Esophagus squamous epithelium (tissue), 5 donors: ENCODE measurements at places on chromosomes 12 and 14.

- no peak for DNase-seq
These were observed 3.8 kb downstream of the USP15 start for GRCh38 chr12:62263966-62264365.

DNA sequence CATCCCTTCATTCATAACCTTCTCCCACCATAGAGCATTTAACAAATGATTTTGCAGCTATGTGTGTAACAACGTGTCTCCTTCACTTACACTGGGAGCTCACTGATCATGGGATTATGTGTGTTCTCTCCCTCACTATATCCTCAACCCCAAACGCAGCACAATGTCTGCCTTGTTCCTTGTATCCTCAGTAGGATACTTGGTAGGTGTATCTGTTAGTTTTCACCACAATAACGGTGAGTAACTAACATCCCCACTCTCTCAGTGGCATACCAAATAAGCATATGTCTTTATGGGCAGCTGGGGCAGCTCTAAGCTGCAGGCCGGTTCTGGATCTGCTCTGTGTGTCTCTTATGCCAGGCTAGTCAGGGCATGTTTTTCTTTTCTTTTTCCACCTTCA, 166.7 kb upstream of the PWP1 start:
- DNase-seq: no peak

DNA sequence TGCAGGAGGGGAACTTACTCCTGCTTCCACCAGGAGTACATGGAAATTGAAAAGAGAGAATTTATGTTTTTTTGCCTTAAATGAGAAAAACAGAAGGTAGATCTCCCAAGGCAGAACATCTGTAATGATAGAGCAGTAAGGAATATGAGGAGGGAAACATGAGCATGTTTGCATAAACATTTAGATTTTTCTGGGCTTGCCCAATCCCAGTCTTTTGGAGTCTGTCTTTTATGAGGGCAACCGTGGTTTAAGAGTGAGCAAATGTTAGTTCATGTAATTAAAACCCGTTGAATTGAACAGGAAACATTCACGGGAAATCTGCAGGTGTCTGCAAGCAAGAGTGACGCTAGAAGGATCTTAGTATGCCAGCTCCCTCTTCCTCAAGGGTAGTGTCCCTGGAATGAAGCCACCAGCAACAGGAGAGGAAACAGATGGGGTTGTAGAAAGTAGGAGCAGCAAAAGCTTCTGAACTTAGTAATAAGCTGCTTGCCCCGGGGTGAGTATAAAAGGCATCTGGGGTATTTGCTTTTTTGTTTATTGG, 79.3 kb downstream of the ARF6 start:
- DNase-seq: no peak

DNA sequence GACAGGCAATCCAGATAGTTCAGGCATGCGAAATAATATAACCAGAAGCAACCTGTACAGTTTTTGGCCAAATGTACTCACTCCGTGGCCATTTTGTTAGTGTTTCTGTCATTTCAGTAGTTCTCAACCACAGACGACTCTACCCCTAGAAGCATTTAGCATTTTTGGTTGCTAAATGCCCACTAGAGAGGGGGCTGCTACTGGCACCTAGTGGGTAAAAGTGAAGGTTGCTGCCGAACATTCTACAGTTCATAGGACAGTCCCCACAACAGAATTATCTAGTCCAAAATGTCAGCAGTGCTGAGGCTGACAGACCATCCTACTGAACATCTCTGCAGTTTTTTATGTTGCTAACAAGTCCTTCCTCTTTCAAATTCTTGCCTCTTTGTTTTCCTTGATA, 107.4 kb downstream of the TSHR start:
- no peak for DNase-seq

DNA sequence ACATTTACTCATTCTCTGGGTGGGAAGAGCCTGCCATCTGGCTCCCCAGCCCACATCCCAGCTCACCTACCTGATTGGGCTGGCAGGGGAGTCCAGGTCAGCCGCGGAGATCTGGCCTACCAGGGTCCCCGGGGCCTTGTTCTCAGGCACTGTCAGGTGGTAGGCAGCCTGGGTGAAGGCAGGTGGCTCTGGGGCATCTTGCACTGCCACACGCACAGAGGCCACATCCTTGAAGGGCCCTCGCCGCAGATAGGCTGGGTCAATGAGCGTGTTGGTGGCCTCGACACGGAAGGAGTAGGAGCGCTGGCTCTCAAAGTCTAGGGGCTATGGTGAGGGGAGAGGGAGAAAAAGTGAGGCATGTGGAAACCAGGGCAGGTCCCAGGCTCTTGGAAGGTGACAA, 3.9 kb downstream of the CDH24 start:
- no peak for DNase-seq

DNA sequence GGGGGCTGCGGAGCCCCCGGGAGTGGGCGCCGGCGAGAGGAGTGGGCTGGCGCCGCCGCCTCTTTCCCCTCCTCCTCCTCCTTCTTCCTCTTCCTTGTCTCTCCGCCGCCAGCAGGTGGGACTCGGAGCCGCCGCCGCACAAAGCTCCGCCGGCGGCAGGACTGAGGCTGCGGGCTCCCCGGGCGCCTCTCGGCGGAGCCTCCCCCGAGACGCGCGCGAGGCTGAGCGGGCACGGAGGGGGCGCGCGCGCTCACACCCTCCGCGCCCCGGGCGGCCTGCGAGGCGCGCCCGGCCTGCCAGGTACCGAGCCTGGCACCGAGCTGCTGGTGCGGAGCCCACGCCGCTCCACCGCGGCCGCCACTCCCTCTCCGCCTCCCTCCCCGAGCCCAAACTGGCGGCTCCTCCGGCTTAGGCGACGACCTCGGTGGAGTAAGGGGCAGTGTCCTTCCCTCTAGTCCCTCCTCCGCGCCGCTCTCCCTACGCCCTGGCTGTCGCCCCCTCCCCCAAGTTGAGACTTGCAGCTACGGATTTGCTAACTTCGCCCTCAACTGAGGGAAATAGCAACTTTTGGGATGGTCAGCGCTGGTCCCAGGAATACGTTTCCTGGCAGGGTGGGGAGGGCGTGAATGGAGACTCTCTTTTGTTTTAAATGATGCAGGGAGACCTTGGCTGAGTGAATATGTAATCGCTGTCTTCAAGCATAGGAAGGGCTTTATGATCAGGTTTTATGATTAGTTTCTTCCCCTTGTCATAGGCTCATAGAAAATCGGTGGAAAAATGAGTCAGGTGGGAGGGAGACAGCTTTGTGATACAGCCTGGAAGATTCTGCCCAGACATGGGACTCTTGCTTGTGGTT, 199.5 kb upstream of the CAND1 start:
- no peak for DNase-seq

DNA sequence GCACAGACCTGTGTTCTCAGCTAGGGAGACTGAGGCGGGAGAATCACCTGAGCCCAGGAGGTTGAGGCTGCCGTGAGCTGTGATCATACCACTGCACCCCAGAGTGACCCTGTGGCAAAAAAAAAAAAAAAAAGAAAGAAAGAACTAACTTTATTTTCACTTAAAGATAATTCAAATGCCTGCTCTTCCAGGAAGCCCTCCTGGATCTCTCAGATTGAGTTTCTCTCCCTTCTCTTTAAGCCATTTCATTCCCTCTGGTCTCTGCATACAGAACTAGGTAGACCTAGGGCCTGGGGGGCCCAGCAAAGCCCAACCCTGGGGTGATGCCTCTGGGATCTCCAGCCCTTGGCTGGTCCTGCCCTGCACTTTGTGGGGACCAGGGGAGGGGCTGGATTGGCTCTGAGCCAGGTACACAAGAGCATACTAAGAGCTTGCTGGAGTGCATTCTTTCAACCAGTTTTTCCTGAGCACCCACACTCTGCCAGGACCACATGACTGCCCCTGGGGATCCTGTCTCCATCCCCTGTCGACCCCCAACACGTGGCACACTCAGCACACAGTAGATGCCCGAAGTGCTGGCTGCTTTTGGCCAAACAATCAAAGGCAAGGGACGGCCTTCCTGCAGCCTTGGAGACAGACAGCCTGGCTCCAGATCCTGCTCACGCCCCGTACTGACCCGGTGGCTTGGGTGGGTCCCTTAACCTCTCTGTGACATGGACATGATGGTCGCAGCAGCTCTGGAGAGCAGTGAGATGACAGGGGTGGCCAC, 52.7 kb downstream of the CYP46A1 start:
- no peak for DNase-seq

GRCh38 chr14:65359503-65359902, 53.0 kb upstream of the FUT8 start:
- no peak for DNase-seq

DNA sequence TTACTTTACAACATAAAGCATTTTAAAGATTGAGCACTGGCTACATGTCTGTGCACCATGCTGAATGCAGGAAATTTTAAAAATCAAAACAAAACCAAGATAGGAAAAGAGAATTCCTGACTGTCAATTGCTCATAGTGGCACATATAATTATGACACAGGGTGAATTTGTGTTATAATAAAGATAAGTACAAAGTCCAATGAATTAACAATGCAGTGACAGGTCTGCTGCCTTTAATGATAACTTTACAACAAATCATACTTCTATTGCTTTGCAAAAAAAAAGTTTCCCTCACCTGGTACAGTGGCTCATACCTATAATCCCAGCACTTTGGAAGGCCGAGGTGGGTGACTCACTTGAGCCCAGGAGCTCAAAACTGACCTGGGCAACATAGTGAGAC, 93.8 kb upstream of the OSBPL8 start:
- no peak for DNase-seq

GRCh38 chr12:52543985-52544883, 8.7 kb downstream of the KRT71 start:
- DNase-seq: no peak

DNA sequence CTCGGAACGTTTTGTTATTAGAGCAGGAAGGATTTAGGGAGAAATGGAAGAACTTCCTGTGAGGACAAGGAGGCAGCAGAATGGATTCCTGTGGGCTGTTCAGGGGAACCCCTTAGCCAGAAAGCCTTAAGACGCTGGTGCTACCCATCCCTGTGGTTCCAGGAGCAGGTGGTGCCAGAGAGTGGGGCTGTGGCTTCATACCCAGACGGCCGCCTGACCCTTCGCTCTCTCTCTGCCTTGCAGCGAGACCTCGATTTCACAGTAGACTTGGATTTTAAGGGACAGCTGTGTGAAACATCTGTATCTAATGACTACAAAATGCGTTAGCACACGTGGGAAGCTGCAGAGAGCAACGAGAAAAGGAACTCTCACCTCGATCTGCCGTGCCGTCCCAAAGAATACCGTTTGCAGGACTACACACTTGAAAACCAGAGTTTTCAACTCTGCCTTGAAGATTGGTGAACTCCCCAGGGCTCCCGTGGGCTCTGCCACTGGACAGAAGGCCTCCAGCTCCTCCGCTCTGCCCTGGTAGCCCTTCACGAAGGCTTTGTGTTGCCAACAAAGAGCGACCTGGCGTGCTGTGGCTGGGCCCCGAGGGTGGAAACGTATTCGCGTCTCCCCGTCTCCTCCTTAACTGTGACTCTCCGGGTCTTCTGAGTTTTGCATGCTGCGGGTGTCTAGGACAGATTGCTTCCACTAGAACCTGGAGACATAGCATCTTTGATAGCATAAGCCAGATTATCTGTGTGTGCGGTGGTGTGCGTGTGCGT, 102.0 kb downstream of the PRMT8 start:
- no peak for DNase-seq

DNA sequence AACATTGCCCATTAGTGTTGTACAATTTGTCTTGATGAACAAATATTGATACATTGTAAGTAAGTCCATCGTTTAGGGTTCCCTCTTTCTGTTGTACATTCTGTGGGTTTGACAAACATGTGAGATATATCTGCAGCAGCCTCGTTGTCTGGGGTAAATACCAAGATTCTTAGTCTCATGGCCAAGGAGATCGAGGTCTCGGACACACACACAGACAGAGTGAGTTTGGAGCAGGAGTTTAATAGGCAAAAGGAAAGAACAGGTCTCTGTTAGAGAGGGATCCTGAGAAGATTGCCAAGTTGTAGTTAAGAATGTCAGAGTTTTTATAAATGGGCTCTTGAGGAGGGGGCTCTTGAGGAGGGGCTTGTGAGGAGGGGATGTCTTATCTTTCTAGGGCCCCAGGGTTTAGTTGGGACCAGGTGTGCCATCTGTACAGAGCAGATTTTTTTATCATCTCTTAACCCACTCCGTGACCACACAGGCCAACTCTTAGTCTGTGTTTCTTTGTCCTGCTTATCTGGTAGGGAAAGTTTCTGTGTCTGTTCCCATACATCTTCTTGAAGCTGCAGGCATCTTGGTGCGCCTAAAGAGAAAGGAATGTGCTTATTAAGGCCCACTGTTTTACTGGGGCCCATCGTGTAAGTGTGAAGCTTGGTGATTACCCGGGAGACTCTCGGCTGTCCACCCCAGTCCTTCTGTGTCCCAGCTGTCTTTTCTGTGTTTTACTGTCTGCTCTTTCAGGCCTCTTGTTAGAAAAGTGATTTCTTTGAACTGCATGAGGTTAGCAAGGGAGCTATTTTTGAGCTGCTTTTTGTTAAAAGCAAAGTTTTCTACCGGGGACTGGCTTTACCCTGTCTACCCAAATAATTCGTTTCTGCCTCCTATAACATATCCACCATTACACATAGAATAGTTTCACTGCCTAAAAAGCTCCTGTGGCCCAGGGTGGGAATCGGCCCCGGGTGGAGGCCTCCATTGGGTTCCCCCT, 22.4 kb upstream of the CLEC2D start:
- no peak for DNase-seq

DNA sequence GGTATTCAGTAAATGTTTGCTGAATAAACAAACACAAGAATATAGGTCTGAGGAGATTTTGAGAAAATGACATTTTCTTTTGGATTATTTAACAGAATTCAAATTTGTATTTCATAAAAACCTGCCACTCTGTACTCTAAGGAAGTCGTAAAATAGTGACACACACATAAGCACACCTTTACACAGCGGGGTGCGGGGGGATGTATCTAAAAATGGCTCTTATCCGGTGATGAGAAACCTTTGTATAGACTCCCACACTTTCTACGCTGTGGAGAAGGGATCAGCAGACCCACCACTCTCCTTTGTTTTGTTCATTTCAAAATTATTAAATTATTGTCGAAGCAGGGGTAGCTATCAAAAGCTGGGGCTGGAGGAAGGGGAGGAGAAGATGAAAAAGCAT, 58.0 kb downstream of the PEBP1 start:
- DNase-seq: no peak

DNA sequence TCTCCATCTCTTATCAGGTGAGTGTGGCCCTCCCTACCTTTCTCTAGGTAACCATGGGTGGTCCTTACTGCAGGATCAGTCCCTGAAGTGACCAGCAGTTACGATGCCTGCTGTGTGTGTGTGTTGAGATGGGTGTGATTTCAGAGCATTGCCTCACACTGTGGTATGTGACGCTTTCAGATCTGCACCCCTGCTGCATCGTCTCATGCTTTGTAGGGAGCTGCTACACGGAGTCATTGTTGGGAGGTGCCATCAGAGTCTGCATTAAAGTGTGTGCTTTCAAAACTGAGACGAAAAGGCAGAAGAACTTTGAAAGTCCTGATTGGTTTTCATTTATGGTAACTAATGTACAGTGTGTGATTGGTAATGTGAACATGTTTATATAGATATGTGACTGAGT, 150.5 kb downstream of the PELI2 start:
- no peak for DNase-seq
